ENCODE measurements at places on chromosomes 1 and 21.

DNA sequence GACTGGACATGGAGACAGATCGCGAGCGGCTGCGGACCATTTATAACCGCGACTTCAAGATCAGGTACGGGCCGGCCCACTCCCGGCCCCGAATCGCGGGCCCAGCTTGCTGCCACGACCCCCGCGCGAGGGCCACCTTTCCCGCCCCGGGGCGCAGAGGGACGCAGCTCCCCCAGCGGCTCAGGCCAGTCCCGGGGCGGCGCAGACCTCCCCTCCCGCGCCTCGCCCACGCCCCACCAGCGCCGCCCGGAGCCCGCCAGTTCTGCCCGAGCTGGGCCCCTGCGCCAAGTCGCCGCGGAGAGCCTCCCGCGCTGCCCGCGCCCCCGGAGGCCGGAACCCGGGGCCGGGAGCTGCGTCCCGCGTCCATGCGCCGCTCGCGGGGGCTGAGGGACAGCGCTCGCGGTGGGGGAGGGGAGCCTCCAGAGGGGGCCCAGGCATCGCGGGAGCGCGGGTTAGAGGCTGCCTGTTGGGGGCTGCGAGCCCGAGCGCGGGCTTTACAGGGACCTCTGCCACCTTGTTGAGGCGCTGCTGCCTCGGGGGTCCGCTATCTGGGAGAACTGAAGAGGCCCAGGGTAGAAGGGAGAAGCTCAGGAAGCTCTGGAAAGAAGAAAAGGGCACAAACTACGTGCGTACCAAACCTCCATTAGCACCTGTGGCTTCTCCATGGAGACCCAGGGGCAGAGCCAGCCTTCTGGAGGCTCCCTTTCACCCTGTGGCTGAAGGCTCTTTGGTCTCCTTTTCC, 698 bp downstream of the MOV10 start:
- peak; percentile 36 for DNase-seq

GRCh38 chr1:162145966-162146696, 76.6 kb downstream of the NOS1AP start:
- no peak for DNase-seq

GRCh38 chr1:112698366-112699310, 8.3 kb downstream of the RHOC start:
- DNase-seq: no peak

GRCh38 chr1:99745061-99745460, 21.4 kb downstream of the FRRS1 start:
- no peak for DNase-seq

DNA sequence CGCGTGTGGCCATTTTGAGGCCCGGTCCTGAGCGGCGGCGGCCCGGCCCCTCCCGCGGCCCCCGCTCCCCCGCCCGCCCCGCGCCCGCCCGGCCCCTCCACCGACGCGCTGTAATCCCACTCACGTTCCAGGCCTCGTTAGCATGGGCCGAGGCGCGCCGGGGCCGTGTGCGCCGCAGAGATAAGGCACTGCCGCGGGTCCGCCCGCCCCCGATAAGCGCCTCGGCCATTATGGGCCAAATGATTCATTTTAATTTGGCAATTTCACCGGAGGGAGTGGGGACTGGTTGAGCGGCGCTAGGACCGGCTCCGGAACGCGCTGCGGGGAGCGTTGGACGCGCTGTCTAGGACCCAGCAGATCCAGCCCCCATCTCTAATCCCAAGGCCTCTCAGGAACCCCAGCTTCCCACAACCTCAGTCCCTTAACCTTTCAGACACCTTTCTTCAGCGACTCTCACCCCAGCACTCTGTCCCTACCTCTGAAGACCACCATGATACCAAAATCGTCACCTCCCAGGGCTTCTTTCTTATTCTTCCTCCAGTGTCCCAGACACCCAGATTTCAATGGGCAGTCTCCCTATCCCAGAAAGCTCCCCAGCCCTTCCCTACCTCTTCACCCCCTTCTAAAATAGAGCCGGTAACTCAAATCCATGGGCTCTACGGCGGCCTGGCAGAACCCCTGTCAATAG, at the start of gene TAL1:
TSS of gene TAL1 (minus strand) at position 39 of the 688 bp plus-strand sequence. CDS start 6,337 bp downstream, outside the sequence.
- DNase-seq: no peak

GRCh38 chr21:37181059-37181458, 86.1 kb downstream of the VPS26C start:
- no peak for DNase-seq

- no peak for DNase-seq
Measured at GRCh38 chr1:87812871-87813577, 484.3 kb downstream of the LMO4 start.

- DNase-seq: no peak
Measured at GRCh38 chr1:171421413-171422020, 63.8 kb upstream of the PRRC2C start.
